ENCODE measurements at places on chromosomes 5 and 9.

DNA sequence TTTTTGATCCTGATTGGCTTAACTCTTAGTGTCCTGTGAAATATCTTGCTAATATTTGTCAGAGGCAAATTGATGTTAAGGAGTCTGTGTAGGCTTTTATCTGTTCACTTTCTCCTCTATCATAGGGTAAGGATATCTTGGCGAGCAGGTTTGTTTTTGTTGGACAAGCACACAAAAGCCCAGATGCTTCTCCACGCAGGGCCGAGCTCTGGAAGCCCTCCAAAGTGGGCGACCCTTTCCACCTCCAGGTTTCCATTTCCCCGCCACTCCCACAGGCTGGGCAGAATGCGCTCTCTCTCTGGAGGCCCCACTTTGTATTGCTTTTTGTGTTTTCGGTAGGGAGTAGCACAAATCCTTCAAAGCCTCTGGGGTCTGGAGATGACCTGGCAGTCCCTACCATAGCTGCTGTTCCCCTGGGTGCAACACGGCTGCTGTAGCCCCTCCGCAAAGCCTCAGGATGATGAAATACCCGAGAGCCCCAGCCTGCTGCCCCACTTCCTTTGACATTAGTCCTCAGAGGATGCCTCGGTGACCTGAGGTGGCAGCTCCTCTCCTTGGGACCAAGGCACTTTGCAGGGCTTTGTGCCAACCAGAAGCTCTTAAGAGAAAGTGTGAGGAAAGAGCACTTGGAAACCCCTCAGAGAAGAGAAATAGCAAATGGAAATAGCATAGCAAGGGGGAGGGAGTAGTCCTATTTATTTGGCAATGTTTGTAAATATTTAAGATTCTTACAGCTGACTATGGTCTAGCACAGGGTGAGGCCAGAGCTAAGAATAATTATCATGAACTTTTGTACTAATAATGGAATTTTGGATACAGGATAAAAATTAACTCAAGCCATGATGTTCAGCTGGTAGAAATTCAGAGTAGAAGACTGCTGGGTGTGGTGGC is 122.8 kb downstream of the ARHGEF28 start:
- no peak for DNase-seq

GRCh38 chr9:110008663-110009062 is 199.3 kb downstream of the C9orf152 start:
- DNase-seq, result no peak

DNA sequence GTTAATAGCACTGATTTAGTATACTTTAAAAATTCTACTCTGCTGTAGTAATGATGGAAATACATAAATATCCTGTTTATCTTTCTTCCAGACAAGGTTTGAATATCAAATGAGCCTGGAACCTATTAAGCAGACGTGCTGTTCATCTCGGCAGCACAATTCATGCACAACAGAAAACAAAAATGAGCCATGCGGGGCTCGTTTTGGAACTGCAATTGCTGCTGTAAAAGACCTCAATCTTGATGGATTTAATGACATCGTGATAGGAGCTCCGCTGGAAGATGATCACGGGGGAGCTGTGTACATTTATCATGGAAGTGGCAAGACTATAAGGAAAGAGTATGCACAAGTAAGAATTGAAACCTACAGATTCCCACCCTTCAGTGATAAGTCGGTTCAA is 79.1 kb upstream of the ITGA2 start:
- no peak for DNase-seq

DNA sequence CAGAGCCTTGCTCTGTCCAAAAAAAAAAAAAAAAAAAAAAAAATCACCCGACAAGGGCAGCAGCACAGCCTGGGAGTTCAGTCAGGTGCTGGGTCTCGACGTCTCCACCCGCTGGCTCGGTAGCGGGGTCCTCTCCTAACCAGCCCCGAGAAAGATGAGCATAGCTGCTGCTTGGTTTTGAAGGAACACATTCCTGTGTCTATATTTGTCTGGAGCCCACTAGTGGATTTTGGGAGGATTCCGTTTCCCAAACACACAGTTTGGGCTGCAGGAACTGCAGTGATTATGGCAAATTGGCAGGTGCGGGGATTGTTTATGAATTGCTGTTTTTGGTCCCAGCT is 1.2 kb downstream of the OTULINL start:
- DNase-seq, result no peak

- DNase-seq, result no peak
Measured at GRCh38 chr5:142151436-142152383, 43.1 kb downstream of the NDFIP1 start.

DNA sequence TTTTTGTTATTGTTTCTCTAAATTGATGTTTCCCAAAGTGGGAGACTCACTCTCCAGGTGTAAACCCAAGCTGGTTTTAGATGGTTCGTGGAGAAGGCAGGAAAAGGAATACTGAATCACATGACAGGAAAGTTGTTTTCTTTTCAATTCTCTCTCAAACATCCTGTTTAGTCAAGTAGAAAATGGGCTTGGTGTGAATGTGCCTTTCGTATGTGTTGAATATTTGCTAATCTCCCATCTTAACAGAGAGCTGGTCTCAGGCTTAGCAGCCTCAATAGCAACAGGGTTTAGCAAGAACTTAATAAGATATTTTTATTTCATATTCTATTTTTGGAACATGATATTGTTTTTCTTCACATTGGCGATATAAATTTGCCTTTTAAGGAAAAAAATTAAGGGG is 119.7 kb downstream of the INSYN2B start:
- no peak for DNase-seq

GRCh38 chr5:111997711-111998110 is 240.7 kb upstream of the NREP start:
- no peak for DNase-seq

GRCh38 chr9:86163503-86163902 is 64.1 kb upstream of the GOLM1 start:
- no peak for DNase-seq

GRCh38 chr5:17005107-17005828 is 69.2 kb upstream of the MYO10 start:
- DNase-seq, result no peak

- no peak for DNase-seq
Measured at GRCh38 chr5:123382252-123382651, 41.0 kb downstream of the CEP120 start.
